ENCODE measurements at places on chromosomes 16 and 17.
A peak's percentile ranks its signal among the peaks of the same experiment; 100 is the strongest.

DNA sequence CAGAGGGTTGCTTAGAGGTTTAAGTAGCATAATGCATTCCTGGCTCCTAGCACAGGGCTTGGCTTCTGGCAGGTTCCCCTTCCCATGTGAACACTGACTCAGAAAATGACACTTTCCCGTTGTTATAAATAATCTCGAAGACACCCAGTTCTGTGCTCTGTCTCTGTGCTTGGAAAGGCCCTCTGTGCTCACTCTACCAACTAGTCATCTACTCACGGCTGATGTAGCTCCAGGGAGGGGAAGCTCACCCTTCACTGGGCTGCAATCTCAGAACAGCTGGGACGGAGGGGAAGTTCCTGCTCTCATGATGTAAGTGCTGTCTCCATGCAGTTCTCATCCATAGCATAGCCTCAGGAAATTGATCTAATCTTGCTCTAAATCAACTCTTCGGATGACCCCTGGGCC, 230.5 kb upstream of the ASIC2 start:
- no peak for DNase-seq

GRCh38 chr16:70432356-70432722, 6.6 kb downstream of the ST3GAL2 start:
- DNase-seq, result no peak

- DNase-seq, result no peak
Observed at GRCh38 chr17:83012868-83013778, 66.3 kb upstream of the METRNL start.

GRCh38 chr17:28112181-28112580, 69.7 kb downstream of the NLK start:
- no peak for DNase-seq

GRCh38 chr16:6918646-6919045, 414.0 kb upstream of the RBFOX1 start:
- no peak for DNase-seq

- no peak for DNase-seq
Observed at GRCh38 chr16:81457326-81458133, 12.9 kb downstream of the CMIP start.

DNA sequence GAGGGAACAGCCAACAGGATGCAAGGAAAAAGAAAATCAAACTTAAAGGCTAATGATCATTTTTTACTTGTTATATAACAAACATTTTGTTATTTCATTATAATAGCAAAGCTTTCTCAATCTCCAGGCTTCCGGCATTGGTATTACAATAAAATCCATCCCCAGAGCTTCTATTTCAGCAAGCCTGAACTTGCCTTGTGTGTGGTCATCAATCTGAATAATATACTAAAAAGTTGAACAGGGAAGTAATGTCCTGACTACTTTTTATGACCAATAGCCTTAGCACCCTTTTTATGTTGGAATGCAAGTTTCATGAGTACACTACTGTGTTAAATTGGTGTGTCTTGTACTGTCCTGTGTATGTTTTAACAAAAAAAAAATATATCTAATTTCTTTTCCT, 27.1 kb upstream of the VWA3A start:
- no peak for DNase-seq

GRCh38 chr16:6498858-6499257, 833.8 kb upstream of the RBFOX1 start:
- DNase-seq, result no peak

DNA sequence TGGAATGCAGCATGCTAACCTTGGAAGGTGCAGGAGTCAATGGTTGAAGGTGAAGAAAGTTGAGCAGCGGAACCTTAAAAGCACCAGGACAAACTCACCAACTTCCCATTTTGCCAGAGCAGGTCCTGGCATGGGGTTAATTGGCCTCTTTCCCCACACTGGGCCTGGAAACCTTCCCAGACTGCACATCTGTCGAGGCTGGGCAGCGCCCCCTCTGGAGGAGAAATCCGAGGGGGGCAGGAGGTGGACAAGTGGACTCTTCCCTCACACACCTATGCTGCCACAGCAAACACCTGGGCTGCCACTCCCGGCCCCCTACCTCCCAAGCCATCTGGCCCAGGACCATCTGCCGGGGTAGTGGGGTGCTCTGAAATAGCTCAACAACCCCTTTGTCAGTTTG, 232.4 kb downstream of the CBLN1 start:
- no peak for DNase-seq

GRCh38 chr16:48250520-48251278, 3.4 kb upstream of the ABCC11 start:
- DNase-seq, result no peak

- no peak for DNase-seq
Observed at GRCh38 chr17:75454193-75454592, 2.2 kb upstream of the TMEM94 start.

DNA sequence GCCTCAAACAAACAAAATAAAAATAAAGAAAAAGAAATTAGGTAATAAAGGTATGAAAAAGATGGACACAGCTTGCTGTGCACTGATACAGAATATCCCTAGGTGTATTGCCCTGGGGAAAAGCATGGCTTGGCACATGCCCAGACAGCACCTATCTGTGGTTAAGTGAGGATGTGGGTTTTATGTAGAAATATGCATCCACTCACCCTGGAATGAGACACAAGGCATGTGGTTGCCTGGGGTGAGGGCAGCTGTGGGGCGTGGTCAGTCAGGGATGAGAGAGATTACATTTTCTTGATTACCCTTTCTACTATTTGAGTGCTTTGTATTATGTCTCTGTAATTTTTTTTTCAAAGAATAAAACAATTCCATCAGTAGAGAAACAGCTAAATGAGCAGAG, 6.9 kb downstream of the PLLP start:
- DNase-seq, result no peak

DNA sequence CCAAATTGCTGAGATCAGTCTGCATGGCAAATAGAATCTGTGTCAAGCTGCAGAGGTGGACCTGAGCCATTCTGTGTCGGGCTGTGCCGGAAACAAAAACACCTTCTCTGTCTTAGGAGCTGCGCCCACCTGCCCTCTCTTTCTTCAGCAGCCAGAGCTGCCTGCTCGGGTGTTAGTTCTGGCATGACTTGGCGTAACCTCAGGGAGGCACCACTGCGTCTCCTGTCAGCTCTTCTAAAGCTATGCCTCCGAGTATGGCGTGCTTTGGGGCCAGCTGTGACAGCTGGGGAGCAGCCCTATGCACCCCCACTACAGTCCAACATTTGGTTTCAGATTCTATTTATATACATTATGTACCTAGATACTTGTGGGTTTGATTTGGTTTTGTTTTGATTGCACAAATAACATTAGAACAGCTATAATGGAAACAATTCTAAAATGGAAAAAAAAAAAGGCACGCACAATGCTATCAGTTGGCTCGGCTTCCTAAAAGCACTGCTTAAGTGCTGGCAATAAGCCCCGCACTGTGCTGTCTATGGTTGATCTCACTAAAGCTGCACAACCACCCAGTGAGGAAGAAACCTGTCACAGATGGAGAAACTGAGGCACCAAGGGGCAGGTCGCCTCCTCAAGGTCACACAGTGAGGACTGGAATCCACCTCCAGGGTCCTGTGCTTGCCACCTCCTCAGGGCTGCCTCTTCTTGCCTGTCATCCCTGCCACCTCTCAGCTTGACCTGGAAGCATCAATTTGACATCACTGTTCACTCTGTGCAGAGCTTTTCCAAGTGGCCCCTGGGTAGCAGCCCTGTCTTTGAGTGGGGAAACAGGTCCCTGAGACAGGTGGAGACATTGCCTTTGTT, 18.7 kb upstream of the ADGRG1 start:
- peak; percentile 28 for DNase-seq

GRCh38 chr17:35742896-35743477, 10.1 kb downstream of the GAS2L2 start:
- DNase-seq, result no peak

DNA sequence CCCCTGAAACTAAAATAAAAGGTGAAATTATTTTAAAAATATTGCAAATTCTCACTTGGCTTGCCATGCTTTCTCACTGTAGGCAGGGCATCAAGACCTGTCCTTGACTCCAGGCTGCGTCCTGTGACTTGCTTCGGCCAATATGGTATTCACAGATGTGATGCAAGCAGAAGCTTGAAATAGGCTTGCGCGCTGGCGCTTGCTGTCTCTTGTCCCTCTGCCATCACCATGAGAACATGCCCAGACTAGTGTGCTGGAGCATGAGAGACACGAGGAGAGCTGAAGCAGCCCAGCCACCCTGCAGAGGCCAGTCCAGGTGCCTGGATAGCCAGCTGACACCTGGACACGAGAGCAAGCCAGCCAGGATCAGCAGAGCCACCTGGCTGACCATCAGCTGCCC, 21.8 kb upstream of the ZKSCAN2 start:
- DNase-seq, result no peak

DNA sequence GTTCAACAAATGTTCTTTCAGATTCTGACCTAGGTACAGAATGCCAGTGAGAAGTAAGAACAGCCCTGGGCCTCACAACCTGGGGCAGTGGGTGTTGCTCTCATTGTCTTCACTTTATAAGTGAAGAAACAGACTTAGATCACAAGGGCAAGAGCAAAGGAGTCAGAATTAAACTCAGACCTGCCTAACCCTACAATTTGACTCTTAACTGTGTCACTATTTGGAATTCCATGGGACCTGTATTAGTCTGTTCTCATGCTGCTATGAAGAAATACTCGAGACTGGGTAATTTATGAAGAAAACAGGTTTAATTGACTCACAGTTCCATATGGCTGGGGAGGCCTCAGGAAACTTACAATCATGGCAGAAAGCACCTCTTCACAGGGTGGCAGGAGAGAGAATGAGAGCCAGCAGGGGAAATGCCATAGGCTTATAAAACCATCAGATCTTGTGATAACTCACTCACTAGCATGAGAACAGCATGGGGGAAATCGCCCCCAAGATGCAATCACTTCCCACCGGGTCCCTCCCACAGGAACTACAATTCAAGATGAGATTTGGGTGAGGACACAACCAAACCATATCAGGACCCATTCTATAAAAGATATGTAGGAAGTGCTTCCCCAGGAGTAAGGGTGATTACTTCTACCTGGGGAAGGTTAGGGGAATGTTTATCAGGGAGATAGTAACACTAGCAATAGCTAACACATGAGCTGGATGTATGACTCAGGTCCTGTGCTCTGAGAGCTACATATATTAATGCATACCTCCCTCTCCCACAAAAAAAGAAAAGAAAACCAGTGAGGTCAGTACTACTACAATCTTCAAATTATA, 270.1 kb downstream of the SOX9 start:
- no peak for DNase-seq
